Stimulated activated CD4-positive, alpha-beta T cell treated with anti-CD3 and anti-CD28 coated beads, Interleukin-1b, Interleukin-23, amount 100 ng/mL, for 24 hours (primary cell): ENCODE measurements at places on chromosomes 1 and 21.

GRCh38 chr21:40379881-40380810 is 466.8 kb downstream of the DSCAM start:
- DNase-seq = no peak

DNA sequence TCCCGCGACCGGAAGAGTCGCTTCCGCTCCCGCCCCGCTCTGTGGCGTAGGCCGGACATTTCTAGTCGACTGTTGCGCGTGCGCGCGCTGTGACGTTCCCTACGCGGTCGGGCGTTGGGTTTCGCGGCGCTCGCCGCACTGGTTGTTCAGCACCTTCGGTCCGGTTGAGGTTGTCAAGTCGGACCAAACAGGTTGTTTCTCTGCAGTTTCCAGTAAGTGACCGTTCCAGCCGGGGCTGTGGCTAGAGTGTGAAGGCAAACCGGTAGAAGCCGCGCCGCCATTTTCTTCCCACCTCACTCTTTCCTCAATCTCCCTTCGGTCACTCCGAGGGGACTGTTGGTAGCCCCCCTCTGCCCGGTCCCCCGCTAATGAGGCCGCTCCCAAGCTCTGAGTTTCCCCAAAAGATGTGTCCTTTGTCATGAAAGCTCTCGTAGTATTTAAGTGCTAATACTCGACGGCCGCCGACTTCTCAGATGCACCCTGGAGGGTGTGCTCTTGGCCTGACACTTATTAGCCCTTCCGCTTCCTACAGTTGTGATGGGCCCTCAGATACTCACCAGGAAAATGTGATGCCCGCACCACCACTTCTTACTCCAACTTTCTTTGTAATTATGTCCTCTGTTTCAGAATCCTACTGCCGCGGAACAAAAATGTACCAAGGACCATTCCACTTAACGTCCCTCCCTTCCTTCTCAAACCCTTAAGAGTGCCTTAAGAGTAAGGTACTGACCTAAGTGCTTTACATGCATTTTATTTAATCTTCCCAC is 56.3 kb downstream of the TRAF5 start:
- peak; percentile 52 for DNase-seq

DNA sequence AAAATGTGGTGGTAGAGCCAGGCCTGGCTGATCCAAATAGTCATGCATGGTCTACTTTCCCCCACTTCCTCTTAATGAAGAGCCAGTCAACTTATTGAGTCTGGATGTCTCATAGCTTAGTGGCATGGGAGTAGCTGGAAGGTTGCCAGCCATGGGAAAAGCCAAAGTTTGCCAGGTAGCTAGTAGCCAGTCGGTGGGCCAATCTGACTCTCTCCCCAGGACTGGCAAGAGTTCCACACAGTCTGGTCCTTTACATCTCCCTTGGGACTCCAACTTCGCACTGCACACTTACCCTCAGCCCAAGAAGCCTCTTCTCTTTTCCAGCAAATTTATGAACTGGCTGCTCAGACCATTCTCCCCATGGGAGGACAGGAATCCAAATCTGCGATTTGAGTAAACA is 8.3 kb downstream of the WARS2 start:
- DNase-seq = no peak

GRCh38 chr1:109905491-109905890 is 5.2 kb upstream of the CSF1 start:
- DNase-seq = no peak

- DNase-seq = no peak
These were observed 172.7 kb downstream of the TPR start for GRCh38 chr1:186202271-186202764.

DNA sequence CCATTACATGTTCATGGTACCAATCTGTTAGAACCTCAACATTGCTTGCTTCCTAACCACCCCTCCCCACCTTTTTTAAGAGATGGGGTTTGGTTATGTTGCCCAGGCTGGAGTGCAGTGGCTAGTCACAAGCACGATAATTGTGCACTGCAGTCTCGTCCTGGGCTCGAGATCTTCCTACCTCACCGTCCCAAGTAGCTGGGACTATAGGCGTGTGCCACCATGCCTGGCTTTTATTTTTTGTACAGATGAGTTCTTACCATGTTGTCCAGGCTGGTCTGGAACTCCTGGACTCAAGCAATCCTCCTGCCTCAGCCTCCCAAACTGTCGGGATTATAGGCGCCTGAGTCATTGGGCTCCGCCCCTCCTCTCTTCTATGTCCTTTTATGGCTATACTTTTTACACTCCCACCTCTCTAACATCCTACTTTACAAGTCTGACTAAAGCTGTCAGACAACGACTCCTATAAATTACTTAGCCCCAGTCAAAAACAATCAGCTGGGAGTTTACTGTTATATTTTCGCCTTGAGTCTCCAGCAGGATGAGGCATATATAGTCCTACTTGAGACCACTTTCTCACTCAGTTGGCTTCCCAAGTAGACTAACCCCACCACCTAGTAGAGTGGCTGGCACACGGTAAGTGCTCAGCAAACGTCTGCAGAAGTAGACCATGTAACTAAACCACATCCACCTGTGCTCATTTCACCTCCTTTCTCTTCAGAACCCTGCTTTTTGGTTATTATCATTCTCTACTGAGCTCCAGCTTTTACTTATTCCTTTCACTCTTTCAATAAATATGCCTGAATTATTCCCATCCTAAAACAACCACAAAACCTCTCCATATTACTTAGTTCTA is 13.8 kb downstream of the ENSA start:
- DNase-seq = no peak

- DNase-seq = no peak
These were observed 112.2 kb downstream of the DISP1 start for GRCh38 chr1:222927031-222927430.

DNA sequence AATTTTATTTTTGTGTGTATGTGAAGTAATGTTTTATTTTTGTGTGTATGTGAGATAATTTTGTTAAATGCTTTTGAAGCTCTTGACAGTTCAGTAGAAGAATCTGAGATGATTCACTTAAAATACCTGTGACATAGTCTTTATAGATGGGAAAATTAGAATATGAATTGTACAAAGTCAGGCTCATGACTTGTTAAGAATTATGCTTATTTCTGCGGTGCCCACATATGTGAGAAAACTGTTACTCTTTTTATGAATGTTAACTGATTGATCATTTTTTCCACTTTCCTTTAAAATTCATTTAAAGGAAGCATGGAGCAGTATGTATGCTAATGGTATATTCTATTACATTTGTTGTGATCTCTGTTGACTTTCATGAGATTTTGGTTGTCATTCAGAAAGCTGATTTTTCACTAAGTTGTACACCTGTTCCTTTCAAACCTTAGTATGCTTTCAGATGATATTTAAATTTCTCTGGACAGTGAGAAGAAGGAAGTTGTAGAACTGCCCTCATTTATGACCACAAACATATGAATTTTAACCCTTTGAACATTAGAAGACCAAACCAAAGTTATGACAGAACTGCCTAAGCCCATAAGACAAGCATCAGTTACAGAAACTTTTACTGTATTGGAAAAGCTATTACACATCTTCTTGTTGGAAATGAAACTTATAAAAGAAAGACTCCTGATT is 110.1 kb downstream of the POU2F1 start:
- DNase-seq = no peak

- DNase-seq = peak; percentile 45
These were observed 30.9 kb downstream of the SKI start for GRCh38 chr1:2258996-2259395.

- DNase-seq = no peak
These were observed 473.2 kb upstream of the CHRM3 start for GRCh38 chr1:238913210-238913609.

GRCh38 chr1:113373644-113374043 is 16.7 kb upstream of the MAGI3 start:
- no peak for DNase-seq
